ENCODE measurements at places on chromosomes 7 and 10.

- no peak for DNase-seq
Measured at GRCh38 chr7:149041350-149041749, 13.0 kb upstream of the PDIA4 start.

- DNase-seq = peak; percentile 32
Measured at GRCh38 chr7:101542527-101543241, 86.4 kb downstream of the MYL10 start.

- no peak for DNase-seq
Measured at GRCh38 chr10:77084431-77085144, 553.0 kb downstream of the KCNMA1 start.

DNA sequence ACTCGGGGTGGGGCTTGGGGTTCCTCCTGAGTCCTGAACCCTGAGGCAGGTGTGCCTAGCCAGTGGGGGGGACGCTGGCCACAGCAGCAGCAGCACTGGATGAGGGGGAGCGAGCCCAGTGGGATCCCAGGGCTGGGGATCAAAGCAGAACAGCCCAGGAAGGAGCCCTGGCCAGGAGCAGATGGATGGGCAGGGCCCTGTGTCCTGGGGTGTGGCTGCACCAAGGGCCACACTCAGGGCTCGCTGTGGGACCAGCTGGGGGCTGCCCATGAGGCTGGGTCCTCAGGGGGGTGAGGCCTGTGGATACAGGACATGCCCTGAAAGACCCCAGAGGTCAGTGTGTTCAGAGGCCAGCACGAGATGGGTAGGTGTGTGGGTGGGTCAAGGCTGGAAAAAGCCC is 50.9 kb downstream of the STK32C start:
- DNase-seq = no peak

DNA sequence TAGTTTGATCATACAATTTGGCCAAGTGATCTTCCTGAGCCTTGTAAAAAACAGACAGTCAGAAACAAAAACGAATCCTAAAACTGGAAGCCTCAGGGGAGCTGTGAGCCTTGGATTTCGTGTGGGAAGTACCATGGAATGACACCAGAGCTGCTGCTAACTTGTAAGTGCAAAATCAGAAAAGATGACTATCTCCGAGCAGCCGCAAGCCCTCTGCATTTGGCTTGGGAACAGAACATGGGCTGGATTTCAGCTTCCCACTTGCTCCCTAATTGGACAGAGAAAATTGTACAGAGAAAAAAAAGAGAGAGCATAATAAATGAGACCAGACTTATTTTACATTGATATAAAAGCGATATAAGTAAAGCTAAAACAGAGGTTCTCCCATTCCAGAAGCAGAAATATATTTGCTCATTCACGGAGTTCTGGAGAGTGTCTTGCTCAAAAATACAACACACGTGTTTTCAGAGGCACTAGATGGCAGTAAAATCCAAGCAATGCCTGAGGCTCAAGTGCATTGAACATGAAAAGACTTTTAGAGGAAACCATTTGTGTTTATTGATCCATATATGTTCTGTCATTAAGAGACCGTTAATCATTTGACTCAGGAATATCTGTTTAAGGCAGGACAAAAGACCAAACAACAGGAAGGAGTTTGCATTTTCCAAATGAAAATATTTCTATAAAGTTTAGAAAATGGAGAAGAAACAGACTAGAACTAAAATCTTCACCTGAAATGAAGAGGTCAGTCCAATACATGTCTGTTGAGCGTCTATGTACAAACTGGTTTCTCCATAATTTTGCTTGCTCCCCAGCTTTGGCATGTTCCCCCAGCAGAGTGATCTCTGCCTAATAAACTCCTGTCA is 78.3 kb upstream of the SLC26A5 start:
- peak; percentile 18 for DNase-seq

- no peak for DNase-seq
Measured at GRCh38 chr10:95697429-95697828, 3.7 kb upstream of the TCTN3 start.

DNA sequence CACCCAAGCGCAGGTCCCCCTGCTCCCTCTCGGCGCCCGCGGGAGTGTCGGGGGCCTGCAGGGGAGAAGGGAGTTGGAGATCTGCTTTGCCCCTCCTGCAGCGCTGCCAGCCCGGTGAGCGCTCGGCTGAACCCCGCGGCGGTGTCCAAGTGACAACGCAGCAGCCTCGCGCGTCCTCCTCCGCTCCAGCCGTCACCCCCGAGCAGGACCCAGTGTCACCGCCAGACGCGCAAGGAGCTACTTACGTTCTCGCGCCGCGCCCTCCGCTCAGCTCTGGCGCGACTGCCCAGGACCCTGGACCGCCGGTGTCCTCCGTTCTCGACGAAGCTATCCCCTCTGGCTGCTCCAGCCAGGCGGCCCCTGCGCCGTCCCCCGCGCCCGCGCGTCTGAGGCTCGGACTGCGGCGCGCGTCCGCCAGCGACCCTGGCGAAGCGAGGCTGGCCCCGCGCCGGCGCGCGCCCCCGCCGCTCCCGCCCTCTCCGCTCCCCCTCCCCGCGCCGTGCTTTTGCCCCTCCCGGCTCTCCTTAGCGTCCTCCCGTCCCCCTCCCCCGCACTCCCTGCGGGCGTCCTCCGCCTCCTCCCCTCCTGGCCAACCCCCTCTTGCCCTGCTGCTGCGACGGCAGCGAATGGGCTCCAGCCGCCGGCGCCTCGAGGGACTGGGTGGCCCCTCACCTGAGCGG is at the start of gene NRCAM:
Gene NRCAM, minus strand, starts transcription at position 439 of the 680 bp plus-strand sequence. CDS start 216,372 bp downstream, outside the sequence.
- DNase-seq = peak; percentile 29

DNA sequence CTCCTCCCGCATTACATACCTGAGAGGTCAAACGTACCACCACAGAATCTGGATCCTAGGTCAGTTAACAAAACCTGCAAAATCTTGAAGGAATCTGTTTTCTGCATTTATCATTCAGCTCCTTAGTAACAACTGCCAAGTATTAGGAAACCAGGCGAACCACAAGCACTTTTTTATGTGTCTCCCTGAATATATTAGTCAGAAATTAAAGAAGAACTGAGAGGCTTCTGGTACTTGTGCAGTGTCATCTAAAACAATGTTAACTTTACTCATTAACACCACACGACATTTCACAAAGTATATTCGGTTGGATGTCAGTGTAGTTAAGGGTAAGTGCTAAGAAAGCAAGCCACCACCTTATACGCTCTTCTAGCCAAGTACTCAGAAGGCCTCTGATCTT is 2.5 kb downstream of the CCDC6 start:
- peak; percentile 21 for DNase-seq

DNA sequence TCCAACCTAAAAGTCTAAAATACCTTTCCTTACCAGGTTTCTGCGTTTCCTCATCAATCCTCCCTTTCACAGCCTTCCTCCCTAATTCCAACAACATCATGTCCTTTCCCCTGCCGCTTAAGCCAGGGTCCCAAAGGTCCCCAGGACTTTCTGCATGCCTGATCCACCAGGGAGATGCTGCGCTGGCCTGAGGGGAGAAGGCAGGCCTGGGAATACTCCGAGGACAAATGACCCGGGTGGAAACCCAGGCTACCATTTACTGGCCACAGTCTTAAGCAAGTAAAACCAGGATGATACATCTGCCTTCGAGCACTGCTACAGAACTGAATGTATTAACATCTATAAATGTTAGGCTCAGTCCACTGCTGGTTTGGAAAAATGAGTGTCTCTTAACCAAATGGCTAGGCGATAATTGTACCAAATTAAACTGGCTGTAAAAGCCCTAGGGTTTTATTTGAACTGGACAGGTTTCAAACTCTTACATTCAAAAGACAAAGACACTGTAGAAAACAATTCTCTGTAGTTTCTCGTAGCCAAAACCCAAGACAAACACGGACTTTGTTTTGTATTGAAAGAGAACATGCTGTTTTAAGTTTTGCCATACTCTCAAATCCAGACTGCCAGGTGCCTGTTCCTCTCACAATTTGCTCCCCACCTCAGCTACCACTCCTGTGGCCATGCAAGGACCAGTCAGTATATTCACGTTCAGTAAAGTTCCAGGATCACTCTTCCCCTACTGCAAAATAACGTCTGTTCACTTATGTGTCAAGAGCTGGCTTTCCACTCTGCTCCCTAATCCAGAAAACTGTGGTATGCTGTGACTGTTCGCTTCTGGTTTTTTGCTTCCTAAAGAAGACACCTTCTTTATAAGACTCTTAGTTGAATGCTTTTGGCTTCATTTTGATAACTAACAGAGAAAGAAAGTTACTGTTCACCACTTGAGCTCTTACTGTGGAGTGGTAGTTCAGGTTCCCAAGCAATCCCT is 145.7 kb downstream of the RNF216 start:
- peak; percentile 36 for DNase-seq

DNA sequence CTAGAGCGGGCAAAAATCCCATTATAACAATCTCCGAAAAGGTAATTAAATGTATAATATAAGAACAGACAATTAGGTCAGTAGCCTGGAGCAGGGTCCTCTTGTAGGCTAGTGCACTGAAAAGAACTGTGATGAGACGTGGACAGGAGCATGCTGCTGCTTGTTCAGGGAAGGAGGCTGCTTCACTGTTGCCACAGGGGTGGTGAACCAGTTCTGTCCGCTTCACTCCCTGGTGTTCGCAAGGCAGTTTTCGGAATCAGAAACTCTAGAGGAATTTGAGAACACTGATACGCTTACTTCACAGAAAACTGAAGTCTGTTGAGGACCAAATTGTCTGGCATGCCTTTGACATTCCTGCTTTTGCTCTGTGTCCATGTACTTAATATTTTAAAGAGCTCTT is 17.4 kb downstream of the ZNRF2 start:
- DNase-seq = no peak

DNA sequence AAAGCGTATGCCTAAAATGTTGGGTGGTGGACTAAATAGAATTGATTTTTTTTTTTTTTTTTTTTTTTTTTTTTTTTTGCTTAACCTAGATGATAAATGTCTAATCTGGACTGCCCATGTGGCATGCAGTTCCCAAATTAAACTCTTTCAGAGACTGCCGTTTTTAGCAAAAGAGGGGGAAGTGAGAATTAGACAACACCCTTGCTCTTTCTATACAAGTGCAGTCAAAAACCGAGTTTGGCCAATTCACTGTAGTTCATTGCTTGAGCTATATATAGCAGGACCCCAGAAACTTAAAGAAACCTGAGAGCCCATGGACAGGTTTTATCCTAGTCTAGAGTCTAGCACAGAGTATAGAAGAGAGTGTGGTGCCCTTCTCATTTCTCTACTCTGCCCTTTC is 141.9 kb downstream of the GRM3 start:
- DNase-seq = no peak

GRCh38 chr10:125836746-125837145 is 13.4 kb downstream of the BCCIP start:
- no peak for DNase-seq

GRCh38 chr7:85135977-85136376 is 50.9 kb downstream of the SEMA3D start:
- peak; percentile 94 for DNase-seq

GRCh38 chr7:140841166-140841715 is 83.5 kb downstream of the BRAF start:
- peak; percentile 4 for DNase-seq

GRCh38 chr10:129568583-129569344 is 101.7 kb downstream of the MGMT start:
- no peak for DNase-seq

GRCh38 chr7:25073451-25073850 is 51.6 kb downstream of the CYCS start:
- DNase-seq = peak; percentile 72

DNA sequence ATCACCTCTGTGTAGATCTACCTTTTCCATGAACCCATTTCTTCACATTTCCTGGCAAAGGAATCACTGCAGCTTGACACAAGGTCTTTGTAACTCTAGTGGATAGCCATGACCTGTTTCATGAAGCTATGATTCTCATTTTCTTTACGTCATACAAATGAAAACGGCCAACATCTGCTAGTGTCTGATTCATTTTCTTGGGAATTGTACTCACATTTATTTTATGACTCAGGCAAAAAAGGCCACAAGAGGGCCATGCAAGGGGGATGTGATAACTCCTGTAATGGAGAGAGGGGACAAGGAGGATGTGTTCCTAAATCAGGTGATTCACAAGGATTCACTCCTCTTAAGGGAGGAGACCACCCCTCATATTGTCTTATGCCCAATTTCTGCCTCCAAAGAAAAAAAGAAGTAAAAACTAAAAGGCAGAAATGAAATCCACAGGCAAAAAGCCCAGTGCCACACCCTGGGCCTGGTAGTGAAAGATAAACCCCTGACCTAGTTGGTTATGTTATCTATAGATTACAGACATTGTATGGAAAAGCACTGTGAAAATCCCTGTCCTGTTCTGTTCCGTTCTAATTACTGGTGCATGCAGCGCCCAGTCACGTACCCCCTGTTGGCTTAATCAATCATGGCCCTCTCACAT is 249.9 kb downstream of the IPMK start:
- DNase-seq = peak; percentile 93

- DNase-seq = no peak
Measured at GRCh38 chr10:526651-527312, 162.7 kb downstream of the DIP2C start.

DNA sequence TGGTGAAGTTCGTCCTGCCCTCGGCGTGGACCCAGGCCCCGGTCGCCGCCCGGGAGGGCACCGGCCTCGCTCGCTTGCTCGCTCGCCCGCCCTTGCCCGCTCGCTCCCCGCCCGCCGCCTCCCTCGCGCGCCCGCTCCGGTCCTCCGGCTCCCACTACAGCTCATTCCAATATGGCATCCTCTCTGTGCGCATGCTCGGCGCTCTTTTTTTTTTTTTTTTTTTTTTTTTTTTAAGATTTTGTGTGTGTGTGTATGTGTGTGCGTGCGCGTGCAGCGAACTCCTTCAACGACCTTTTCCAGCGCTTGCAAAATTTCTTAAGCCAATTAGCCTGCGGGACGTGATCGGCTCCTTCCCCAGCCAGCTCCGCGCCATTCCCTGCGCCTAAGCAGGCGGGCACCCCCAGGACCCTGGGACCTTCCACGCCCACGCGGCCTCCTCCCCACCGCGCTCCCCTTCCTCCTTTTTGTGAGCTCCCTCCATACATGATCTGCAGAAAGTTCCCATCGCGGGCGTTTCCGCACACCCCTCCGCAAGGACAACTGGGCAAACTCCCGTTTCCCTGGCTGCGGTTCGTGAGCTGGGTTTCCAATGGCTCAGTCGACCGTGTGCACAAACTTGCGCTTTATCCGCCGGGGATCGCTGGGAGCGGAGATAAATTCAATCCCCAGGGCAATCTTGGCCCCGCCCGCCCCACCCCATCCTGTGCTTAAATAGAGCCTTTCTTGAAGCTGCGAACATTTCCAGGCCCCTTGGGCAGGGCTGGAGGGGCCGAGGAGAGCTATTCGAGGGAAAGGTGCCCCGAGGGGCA is at the start of gene SFMBT2:
Gene SFMBT2, minus strand, starts transcription at position 173 of the 809 bp plus-strand sequence. CDS start 29,136 bp downstream, outside the sequence.
- peak; percentile 70 for DNase-seq

DNA sequence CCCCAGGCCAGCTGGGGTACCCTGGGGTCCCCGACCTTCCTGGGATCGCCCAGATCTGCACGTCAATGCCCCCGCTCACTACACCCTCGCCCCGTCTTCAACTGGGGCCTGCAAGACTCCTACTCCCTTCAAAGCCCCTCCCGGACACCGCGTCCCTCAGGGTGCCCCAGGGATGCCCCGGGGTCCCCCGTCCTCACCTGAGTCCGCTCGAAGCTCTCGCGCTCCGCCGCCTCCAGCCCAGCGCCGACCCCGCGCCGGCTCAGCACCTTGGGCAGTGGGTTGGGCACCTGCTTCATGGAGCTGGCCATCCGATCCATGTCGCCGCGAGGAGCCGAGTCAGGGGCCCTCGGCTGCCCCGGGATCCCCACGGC is at the start of gene HIP1:
Gene HIP1, minus strand, starts transcription at position 338 of the 371 bp plus-strand sequence. Its CDS starts 21 bp downstream, at position 317.
- no peak for DNase-seq
